EH (cell line): ENCODE measurements at places on chromosomes 1 and 21.

GRCh38 chr1:69791311-69791710 lies 223.6 kb downstream of the LRRC7 start:
- peak; percentile 0 for DNase-seq

DNA sequence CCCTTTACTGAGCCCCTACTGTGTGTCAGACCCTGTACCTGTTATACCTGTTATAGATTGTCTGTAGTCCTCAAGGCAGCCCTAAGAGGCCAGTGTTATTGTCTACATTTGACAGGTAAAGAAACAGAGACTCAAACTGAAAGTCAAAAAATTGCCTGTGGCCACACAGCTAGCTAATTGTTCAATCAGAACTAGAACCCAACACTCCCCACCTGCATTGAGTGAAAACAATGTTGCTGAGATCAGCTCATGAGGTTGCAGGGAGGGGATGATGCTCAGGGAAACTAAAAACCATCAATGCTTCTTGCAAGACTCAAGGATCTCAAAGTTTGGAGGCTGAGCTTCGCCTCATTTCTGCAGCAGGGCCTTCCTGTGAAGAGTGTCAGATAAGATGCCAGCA lies 109.5 kb upstream of the LMO4 start:
- no peak for DNase-seq

DNA sequence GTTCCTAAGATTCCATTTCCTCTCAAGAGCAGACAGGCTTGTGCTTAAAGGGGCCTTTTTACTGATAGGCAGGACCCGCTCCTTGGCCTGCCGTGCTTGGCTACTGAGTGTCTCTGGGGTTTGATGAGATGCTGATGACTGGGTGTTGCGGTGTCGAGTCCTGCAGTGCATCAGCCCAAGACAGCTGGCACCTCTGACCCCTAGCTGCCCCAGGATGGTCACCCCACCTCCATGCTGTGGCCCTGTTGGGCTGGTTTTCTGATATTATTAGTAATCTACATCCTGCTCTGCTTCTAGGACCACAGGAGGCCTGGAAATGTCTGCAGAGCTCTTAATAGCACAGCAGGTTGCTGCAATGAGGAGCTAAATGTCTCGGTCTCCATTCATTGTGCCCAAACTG lies 28.7 kb downstream of the LRRC71 start:
- DNase-seq: no peak

DNA sequence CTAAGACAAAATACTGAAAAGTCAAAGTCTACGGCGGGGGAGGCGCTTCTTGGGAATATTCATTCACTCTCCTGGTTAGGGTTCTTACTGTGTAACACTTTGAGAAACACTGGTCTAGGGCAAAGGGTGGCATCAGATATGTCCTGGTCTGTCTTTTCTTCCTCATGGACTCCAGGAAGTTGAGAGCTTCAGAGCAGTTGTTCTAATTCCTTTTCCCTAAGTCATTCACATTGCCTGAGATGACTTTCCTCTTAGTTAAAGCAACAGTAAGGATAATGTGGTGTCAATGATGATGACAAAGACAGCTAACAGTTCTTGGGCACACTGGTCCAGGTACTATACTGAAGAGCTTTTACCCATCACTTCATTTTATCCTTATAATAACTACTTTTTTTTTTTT lies 27.0 kb downstream of the FGGY start:
- DNase-seq: peak; percentile 60

DNA sequence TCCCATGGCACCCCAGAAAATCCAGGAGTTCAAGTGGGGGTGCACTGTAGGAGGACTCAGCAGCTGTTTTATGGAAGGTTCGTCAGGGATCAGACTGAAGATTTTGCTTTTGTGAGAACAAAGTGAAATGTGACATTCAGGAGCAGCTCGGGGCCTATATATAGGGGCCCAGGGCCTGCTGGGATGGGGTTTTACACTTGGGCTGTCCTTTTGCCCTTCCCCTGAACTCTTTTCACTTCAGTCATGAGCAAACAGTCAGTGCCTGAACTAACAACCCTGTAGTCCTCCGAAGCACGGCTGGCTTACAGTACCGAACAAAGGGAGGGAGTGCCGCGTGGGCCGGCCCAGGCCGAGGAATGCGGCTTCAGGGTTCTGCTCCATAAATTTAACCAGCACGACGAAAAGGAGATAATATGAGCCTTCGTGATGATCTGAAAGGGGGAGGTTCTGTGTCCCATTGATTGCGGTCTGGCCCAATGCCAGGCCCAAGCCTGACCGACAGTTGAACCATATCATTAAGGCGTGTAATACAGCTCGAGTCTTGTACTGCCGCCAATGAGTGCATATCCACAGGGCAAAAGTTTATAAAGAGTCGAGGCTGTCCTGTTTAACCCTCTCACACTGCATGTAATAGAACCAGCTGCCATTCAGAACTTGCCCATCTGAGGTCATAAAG lies 139.9 kb downstream of the DHRS3 start:
- peak; percentile 100 for DNase-seq

GRCh38 chr1:53792806-53793205 lies 45.3 kb downstream of the NDC1 start:
- no peak for DNase-seq

GRCh38 chr21:15549671-15550070 lies 180.1 kb upstream of the USP25 start:
- peak; percentile 61 for DNase-seq

- no peak for DNase-seq
Measured at GRCh38 chr1:37448185-37448584, 26.2 kb upstream of the ZC3H12A start.

- DNase-seq: no peak
Measured at GRCh38 chr1:247387096-247387495, 28.9 kb upstream of the NLRP3 start.

DNA sequence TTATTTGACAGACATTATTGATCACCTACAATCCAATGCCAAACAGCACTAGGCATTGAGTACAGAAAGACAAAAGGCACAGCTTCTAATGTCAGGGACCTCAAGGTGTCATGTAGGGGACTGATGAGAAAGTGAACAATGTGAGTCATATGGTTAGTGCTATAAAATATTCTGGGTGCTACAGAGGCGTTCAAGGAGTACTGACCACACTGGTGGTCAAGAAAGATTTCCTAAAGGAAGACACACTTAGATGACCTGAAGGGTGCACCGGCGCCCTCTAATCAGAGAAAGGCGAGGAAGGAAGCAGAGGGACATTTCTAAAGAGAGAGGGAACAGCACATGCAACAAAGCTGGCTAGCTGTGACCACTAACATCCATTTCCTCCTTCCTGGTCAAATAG lies 64.9 kb upstream of the F3 start:
- DNase-seq: no peak

DNA sequence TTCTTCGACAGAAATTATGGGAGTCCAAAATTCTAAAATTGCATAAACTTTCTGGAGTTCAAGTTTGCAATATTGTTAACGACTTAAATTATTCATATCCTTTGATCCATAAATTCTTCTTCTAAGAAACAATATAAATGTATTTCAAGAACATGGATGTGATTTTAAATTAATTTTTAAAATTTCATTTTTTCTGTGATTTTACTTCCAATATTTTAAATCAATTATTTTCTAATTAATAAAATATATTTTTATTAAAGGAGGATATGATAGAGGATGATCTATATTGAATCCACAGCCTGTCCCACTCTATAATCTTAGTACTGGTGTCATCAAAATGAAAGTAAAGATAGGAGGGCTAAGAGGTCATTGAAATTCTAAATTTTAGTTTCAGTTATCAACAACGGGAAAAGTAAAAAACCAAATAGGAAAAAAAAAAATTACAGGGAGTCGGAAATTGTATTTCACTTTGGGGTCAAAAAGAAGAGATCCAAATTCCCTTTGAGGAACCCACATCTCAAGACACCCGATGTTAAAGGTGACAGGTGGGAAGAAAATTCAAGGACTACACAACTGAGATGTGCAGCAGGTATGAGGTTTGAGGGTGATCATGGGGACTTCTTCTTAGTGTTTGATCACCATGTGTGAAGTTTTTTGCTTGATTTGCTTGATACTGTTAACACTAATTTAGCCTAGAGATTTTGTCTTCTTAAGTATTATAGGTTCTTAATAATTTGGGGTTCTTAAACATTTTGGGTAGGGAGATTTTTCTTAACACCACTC lies 154.8 kb upstream of the RGS18 start:
- DNase-seq: no peak

GRCh38 chr1:193753038-193753756 lies 566.8 kb upstream of the B3GALT2 start:
- peak; percentile 11 for DNase-seq

DNA sequence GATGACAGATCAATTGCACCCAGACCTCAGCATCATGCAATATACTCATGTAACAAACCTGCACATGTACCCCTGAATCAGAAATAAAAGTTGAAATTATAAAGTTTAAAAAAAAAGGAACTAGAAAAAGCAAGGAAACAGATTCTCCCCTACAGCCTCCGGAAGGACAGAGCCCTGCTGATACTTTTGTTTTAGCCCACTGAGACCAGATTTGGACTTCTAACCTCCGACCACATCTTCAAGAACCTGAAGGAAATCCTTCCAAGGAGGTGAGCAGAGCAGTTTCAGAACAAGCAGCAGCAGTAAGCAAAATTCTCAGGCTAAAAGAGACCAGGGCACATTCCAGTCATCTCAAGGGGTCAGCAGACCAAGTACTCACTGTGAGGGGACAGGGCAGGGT lies 54.5 kb downstream of the TM2D1 start:
- no peak for DNase-seq

GRCh38 chr1:7960165-7960564 lies 1.3 kb upstream of the PARK7 start:
- DNase-seq: no peak

DNA sequence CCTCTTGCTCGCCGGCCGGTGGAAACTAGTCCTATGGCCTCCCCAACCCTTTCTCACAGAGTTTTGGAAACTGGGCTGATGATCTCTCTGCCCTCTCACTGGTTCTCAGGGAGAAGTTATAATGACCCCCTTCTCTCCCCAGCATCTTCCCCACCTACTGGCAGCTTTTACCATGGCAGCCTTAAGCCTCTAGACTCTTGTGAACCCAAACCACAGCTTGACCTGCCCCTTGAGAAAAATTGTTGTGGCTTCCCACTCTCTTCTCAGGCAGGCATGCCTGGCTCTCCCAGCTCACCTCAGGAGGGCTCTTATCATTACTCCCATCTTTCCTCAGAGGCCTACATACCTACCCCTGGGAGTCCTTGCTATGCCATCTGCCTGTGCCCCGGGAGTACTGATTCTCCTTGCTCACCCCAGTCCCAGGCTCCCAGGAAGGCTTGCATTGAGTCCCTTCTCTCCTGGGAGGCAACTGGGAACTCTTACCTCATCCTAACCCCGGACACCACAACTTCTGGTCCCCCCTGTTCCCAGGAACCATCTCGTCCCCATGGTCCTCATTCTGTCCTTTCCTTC lies 1.6 kb downstream of the NSUN4 start:
- peak; percentile 57 for DNase-seq
